Osteocyte (in vitro differentiated cells): ENCODE measurements at places on chromosomes 13 and 19. TPM values are rescaled to one million over a fixed set of nuclear protein-coding genes. Genes with fewer than 3 reads are reported as not detected.

ARL11 gene
- not detected in 2 replicates for total RNA-seq

OR10H1 gene
- not detected in 2 replicates for total RNA-seq

- no peak for DNase-seq
These were observed 344.0 kb downstream of the MTUS2 start for GRCh38 chr13:29164116-29164515.

GRCh38 chr19:56156768-56157167 is 15.7 kb downstream of the ZNF444 start:
- DNase-seq = no peak

DNA sequence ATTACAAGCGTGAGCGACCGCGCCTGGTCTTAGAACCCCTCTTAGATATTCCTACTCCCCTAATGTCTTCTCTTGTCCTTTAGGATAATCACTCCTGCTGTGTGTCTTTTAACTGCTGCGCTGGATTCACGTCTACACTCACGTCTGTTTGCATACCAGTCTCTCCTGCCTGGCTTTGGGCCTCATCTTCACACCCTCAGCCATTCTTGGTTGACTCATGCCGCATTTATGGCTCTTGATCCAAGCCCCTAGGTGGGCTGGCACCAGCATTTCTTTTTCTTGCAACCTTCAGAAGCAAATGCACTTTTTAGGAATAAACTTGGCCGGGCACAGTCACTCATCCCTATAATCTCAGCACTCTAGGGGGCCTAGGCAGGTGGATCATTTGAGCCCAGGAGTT is 22.7 kb downstream of the MYO9B start:
- no peak for DNase-seq

GRCh38 chr19:35355791-35356460 is 2.3 kb upstream of the FFAR3 start:
- DNase-seq = no peak
